Stimulated activated CD8-positive, alpha-beta memory T cell treated with anti-CD3 and anti-CD28 coated beads, Interleukin-4, amount 100 ng/mL, for 1 hour (primary cell): ENCODE measurements at places on chromosomes 3 and 15.

- DNase-seq, result no peak
Measured at GRCh38 chr15:89446255-89446891, 50.0 kb downstream of the RHCG start.

DNA sequence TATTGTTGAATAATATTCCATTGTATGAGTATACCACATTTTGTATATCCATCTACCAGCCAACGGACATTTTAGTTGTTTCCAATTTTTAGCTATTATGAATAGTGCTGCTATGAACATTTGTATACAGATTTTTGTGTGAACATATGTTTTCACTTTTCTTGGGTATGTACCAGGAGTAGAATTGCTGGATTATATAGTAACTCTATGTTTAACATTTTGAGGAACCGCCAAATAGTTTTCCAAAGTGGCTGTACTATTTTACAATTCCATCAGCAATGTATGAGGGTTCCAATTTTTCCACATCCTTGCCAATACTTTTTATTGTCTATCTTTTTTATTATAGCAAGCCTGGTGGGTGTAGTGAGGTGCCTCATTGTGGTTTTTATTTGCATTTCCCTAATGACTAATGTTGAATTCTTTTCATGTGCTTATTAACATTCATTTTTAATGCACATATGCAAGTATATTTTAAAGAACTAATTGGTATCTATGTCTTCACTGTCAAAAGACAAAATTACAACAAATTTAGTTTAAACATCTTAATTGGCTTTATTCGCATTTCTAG lies 77.5 kb upstream of the PIAS1 start:
- no peak for DNase-seq

DNA sequence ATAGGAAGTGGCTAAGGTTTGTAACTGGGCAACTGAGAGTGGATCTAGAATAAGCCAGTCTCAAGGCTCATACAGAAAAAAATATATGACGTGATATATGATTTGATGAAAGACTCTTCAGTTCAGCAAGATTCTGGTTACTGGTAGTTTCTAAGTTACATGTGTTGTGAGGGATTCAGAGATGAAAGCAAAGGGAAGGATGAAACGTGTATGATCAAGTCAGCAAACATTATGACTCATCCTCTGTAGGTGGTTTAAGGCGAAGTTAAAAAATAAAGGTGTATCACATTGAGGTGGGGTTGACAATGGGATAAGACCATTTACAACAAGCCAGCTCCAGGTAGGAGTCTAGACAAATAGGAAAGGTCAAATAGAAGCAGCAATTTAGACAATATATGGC lies 16.2 kb downstream of the TERC start:
- no peak for DNase-seq

DNA sequence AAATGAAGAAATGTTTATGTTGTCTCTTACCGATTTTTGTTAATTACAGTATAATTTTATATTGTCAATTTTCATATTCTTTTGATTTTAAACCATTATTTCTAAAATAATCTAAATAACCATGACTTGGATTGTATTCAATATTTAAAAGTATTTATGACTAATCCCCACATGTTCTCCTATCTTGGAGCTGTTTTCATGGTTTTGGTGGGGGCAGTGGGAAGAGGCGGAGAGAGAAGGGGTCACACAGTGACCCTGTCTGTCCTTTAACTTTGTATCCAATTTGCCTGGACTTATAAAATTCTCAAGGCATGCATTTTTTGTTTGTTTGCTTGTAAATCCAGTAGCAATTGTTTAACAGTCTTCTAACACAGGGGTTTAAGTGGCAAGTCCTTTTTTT lies 407.4 kb downstream of the NTRK3 start:
- DNase-seq, result no peak

DNA sequence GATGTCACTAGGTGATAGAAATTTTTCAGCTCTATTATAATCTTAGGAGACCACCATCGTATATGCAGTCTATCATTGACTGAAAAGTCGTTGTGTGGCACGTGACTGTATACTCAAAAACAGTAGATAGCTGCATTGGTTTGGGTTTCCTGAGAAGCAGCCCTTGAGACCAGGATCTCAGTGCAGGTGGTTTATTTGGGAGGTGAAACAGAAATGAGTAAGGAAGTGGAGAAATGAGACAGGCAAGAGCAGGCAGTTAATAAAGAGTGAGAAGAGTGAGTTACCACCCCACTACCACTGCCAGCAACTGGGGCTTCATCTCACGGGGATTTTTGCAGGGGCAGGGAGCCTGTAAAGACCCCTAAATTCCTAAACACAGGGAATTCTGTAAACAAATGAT lies 221.0 kb downstream of the SHQ1 start:
- no peak for DNase-seq

DNA sequence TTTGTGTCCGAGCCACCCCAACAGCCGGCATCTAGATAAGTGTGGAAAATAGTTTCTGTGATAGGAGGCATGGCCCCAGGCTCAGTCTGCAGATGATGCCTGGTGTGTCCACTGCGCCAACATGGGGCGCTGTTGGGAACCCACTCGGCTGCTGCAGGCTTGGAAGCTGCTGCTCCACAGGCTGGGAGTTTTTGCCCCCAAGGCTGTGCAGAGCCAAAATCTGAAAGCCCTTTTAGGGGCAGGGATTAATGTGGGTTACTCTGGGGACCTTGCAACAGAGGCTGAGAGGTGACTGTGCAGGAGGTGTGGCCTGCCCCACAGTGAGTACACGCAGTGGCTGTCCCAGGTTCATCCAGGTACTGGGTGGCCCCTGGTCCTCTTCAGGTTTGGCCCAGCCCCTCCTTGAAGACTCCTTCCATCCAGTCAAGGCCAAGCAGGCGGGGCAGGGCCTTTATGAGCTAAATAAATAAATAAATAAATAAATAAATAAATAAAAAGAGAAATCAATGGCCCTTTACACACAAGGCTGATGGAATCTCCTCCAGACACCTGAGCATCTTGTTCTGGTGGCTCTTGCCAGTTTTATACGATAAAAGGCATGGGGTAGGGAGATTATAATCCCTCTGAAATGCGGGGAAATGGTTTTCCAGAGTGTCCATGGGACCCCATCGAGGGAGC lies 73.8 kb downstream of the AAGAB start:
- no peak for DNase-seq

DNA sequence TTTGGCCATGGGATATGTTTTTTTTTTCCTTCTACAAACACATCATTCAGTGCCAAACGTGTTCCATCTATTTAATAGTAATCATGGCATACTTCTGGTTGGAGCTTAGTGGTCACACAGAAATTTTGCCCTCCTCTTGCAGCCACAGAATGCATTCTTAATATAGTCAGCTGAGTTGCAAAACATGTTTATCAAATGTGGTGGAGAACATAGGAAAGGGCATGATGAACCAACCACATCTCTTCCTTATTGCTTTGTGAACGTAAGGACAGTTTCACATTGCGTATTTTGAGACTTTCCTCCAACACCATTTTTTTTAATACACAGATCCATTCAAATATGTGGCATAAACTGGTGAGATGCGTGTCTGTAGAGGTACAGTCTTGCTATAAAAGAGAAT lies 106.8 kb downstream of the BBX start:
- DNase-seq, result no peak

- no peak for DNase-seq
Measured at GRCh38 chr15:36814708-36815107, 235.3 kb downstream of the CDIN1 start.

- no peak for DNase-seq
Measured at GRCh38 chr3:89527736-89528305, 420.4 kb downstream of the EPHA3 start.
